ENCODE measurements at places on chromosomes 6 and 20.

- DNase-seq: no peak
These were observed 52.5 kb downstream of the SSR1 start for GRCh38 chr6:7260291-7261031.

- DNase-seq: no peak
These were observed at the start of gene LAMA2 for GRCh38 chr6:128882991-128883611. TSS of gene LAMA2 (plus strand) at chr6:128883138. CDS start at chr6:128883246, 108 bp downstream.

GRCh38 chr20:64212755-64213154 is 42.8 kb upstream of the PCMTD2 start:
- DNase-seq: no peak

DNA sequence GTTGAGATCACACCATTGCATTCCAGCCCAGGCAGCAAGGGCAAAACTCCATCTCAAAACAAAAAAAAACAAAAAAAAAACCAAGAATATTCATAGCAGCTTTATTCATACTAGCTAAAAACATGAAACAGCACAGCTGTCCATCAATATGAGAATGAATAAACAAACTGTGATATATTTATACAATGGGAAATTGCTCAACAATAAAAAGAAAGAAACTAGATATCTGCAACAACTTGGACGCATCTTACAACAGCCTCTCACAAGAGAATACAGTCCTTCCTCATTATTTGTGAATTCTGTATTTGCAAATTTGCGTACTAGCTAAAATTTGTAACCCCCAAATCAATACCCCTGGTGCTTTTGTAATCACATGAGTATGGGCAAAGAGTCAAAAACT is 28.2 kb upstream of the SPAG4 start:
- no peak for DNase-seq

- no peak for DNase-seq
These were observed 145.1 kb downstream of the RIMS1 start for GRCh38 chr6:72031471-72031870.

- DNase-seq: no peak
These were observed 331 bp upstream of the UFL1 start for GRCh38 chr6:96521306-96521643.

GRCh38 chr20:15455279-15455678 is 1117.9 kb upstream of the FLRT3 start:
- no peak for DNase-seq

DNA sequence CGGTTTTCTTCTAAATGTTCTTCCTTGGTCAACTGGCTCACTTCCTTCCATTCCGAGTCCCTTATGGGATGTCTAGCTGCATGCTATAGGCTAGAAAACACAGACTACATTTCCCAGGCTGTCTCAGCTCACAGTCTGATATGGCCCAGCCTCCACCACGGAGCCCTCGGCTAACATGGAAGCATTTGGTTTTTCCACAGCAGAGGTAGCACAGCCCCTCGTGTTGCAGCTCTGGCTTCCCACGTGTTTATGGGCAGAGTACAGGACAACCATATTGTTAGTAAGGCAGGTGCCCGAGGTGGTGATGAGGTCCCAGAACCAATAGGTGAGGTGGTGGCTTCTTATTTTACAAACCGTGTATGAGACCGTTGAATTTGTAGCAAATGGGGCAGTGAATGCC is 8.7 kb downstream of the GPLD1 start:
- DNase-seq: no peak

DNA sequence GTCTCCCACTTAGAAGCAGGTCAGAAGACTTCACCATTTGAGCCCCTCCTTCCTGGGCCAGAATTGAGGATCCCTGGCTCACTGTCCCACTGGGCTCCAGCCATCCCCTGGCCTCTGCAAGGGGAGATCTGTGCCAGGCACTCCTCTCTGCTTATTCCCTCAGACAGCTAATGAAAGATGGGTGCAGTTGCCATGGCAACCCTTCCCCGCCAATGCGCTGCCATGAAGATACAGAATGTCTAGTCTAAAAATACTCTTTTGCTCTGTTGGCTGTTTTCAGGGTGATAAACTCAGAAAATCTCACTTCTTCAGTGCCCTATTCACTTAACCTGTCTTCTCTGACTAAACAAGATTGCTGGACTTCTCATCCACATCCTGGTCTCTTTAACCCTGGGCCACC is 13.6 kb upstream of the TTLL2 start:
- DNase-seq: no peak

GRCh38 chr6:168106633-168107005 is 27.6 kb upstream of the FRMD1 start:
- no peak for DNase-seq

DNA sequence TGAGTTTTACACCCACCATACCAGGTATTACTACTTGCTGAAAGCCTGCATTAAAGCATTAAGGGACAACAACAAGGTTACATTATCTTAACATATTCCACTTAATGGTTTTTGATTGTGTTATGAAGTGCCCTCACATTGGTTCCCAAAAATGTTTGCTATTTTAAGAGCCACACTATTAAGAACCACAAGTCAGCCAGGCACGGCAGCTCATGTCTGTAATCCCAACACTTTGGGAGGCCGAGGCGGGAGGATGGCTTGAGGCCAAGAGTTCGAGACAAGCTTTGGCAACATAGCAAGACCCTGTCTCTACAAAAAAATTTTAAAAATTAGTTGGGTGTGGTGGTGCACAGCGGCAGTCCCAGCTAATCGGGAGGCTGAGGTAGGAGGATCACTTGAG is 28.2 kb downstream of the ATXN1 start:
- DNase-seq: no peak

GRCh38 chr6:35663447-35664235 is 25.1 kb downstream of the FKBP5 start:
- DNase-seq: no peak

- DNase-seq: no peak
These were observed 11.7 kb downstream of the ZBTB46 start for GRCh38 chr20:63819224-63819921.

GRCh38 chr20:63290677-63291472 is 2.1 kb upstream of the COL20A1 start:
- DNase-seq: peak; percentile 33

DNA sequence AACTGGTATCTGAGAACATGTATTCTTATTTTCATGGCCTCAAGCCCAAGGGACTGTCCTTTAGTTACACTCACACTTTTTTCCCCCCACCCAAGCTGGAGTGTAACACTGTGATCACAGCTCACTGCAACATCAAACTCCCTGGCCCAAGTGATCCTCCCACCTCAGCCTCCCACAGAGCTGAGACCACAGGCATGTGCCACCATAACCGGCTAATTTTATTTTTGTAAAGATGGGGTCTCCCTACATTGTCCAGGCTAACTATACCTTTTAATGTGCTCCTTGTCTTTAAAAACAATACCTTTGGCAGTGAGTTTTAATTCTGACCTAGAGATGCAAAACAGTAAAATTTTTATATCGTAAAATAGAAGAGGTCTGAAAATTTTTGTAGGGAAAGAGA is 48.2 kb upstream of the FAM83C start:
- DNase-seq: no peak

GRCh38 chr6:166610069-166610468 is 17.0 kb downstream of the RPS6KA2 start:
- DNase-seq: no peak

- DNase-seq: no peak
These were observed 75.7 kb upstream of the JARID2 start for GRCh38 chr6:15170126-15170525.

- no peak for DNase-seq
These were observed 53.6 kb upstream of the TTPAL start for GRCh38 chr20:44422083-44422482.

DNA sequence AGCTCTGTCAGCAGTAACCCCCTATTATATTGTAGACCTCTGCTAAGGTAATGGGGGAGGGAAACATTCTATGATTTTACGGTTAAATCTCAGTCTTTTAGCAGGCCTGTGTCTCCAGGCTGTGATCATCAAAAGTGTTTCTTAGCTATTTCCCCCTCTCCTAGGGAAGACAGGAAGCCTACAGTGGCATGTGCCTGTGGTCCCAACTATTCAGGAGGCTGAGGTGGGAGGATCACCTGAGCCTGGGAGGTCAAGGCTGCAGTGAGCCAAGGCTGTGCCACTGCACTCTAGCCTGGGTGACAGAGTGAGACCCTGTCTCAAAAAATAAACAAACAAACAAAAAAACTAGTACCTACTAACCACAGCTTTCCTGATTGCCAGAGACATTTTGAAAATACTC is 67.9 kb downstream of the DNAAF9 start:
- no peak for DNase-seq

GRCh38 chr6:38112181-38112580 is 292.7 kb downstream of the ZFAND3 start:
- DNase-seq: no peak

- no peak for DNase-seq
These were observed 11.8 kb upstream of the NAA20 start for GRCh38 chr20:20005342-20005741.

DNA sequence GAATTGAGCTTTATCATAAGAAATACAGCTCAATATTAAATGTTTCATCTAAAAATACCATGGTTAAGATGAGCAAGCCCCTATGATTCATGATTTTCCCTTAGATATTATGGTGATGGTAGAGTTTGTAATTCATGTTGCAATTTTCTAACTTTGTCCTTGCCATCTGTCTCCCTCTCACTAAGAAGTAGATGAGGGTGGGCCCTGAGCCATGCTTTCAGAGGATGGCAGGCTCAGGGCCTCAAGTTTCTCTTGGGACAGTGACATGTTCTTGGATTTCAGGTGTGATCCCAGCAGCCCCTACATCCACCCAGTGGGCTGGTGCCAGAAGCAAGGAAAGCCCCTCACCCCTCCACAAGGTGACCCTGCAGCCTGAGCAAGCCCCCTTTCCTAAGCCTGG is 25.6 kb downstream of the L3MBTL1 start:
- no peak for DNase-seq

DNA sequence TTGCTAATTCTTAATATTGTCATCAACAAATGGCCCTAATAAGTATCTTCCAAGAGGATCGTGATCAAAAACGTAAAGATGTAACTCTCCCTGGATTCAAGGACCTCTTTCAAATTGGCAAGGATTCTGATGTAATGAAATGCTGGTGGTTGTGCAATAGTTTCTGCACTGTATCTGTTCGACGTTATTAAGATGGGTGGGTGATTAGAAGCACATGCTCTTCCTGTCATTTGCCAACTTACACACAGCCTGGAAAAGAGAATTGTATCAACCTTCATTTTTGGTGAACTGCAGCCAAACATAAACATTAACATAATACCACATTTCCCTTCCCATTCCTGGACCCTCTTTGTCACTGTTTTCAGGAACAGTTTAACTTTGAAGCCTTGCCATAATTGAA is 9.8 kb downstream of the FOXQ1 start:
- DNase-seq: no peak

DNA sequence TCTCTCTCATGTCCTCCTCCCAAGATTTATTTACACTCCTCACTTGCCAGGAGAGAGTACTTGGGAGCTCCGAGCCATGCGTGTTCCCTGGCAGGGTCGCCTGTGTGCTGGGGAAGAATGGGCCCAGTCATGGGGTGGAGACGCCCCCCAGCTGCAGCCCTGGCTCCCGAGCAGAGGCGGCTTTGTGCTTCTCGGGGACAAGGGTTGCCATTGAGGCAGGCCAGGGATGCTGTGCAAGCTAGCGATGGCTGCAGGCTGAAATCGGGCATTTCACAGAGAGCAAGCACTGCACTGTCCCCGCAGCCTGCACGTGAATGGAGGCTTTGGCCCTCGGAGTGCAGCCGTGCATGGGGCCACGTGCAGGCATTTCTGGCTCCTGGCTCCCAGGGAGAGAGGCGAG is 23.8 kb downstream of the PHACTR3 start:
- no peak for DNase-seq

GRCh38 chr20:35615667-35616464 is at the start of gene SPAG4:
TSS of gene SPAG4 (plus strand) at chr20:35615829. CDS start at chr20:35616004, 175 bp downstream.
- DNase-seq: peak; percentile 100

GRCh38 chr20:45581702-45582101 is 2.6 kb upstream of the WFDC8 start:
- no peak for DNase-seq

DNA sequence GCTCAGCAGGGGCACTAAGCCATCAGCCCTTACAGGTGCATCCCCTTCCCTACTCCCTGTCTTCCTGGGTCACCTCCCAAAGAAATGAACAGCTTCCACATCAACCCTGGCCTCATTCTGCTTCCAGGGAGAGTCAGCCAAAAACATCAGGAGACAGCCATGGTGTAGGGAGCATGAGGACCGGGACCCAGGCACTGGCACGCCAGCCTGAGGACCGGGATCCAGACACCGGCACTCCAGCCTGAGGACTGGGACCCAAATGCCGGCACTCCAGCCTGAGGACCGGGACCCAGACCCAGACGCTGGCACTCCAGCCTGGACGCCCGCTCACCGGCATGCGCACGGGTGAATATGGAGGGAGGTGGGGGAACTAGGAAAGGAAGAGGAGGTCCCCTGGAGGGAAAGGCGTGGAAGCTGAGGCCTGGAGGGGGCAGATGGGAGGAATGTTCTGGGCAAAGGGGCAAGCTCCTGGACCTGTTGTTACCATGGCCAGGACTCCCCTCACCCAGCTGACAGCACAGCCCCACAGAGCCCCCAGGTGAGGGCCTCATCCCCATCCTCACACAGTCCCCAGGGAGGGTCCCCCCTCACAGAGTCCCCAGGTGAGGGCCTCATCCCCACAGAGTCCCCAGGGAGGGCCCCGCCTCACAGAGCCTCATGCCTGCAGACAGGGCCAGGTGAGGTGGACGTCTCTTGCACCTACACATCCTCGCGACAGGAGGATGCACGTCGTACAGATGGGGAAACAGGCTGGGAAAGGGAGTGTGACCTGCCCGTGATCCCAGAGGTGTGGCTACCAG is 26.0 kb upstream of the MRGBP start:
- DNase-seq: no peak

All from stimulated activated CD8-positive, alpha-beta memory T cell treated with anti-CD3 and anti-CD28 coated beads, Interleukin-7, amount 100 ng/mL, for 1 hour (primary cell).